ENCODE measurements at places on chromosomes 16 and 17.
A peak's percentile ranks its signal among the peaks of the same experiment; 100 is the strongest.

DNA sequence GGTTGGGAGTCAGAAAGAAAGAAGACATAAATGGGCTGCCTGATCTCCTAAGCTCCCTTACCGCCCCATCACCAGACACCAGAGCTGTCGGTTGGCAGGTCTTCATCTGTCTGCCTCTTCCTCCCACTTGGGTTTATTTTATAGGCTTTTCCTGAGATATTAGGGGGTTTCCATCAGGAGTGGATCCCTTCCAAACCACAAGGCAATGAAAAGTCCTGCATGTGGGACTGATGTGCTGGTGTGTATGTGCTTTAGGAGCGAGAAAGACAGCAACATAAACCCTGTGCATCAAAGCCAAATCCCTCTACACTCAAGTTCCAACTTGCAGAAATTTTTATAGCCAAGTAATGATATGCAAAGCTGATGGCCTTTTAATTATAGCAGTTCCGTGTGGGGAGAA, 389.5 kb downstream of the SLC39A11 start:
- no peak for ATAC-seq

DNA sequence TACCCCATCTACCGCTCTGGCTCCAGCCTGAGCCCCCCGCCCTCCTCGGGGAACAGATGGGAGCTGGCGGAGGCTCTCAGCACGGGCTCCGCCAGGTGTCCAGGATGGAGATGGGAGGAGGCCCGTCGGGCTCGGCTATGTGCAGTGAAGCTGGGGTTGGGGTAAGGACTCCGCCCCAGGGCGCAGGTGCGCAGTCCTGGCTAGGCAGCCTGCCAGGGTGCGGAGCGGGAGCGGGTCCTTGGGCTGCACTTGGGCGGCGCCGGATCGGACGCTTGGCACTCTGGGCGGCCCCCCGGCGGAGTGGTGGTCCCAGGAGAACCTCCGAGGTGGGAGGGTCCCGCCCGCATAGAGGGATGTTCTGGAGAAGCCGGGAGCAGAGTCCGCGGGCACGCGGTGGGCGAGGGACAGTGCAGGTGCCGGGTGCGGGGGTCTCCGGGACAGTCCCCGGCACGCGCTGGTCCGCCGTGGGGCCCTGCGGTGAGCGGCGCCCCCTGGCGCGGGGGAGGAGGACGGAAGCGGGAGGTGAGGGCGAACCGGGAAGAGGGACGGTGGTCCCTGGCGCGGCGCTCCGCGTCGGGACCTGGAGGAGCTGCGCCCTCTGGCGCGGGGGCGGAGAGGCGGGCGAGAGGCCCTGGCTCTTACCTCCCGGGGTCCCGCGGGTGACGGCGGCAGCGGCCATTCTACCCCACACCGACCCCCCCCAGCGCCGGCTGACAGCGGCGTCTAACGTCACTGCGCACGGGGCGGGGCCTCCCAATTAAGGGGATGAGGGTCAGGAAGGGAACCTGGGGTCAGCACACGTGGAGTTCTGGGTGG, at the start of gene CAMTA2:
CAMTA2 (minus strand) TSS at position 725 of the 816 bp plus-strand sequence. CDS start 1,453 bp downstream, outside the sequence.
- ATAC-seq, result peak; percentile 94

- ATAC-seq, result no peak
These were observed 59.6 kb upstream of the CACNG5 start for GRCh38 chr17:66775271-66775670.

- peak; percentile 93 for ATAC-seq
These were observed 61.6 kb downstream of the TNRC6C start for GRCh38 chr17:78019976-78020716.

GRCh38 chr17:21283482-21284318, 811 bp upstream of the MAP2K3 start:
- ATAC-seq, result peak; percentile 3

DNA sequence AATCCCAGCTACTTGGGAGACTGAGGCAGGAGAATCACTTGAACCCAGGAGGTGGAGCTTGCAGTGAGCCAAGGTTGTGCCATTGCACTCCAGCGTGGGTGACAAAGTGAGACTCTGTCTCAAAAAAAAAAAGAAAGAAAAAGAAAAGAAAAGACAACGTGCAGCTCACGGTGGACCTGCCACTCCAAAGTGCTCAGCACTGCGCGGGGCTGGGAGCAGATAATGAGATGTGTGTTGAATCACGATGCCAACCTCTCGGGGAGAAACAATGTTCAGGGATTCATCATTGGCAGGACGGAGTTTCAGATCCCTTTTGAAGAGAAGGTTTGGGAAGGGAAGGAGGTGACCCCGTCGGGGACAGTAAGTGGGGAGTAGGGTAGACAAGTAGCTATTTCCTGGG, 19.2 kb downstream of the WFDC1 start:
- ATAC-seq, result no peak

DNA sequence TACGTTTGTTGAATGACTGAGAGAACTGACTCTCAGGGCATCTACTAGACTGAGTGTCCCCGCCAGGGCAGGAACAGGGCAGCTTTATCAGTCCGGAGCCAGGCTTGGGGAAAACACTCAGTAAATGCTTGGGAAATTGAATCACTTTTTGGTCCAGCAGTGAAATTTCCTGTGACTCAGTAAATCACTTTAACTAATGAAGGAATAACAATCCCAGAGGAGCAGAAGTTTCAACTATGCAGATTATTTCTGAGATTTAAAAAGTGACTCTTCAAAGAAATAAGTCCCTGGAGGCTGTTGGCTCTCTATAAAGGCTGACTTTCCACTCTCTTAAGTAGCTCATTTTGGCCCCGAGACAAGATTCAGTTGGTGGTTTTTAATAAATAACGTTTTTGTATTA, 101.8 kb downstream of the FOXL1 start:
- ATAC-seq, result no peak

DNA sequence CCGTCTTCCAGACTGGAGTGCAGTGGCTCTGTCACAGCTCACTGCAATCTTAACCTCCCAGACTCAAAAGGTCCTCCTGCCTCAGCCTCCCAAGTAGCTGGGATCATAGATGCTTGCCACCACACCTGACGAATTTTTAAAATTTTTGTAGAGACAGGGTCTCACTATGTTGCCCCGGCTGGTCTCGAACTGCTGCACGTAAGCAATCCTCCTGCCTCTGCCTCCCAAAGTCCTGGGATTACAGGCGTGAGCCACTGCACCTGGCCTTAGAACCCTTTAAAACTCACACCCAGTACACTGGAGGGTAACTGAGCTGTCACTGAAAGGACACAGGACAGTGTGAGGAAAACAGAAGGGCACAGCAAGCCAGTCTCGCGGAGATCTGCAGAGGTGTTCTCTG, 97.6 kb upstream of the NOL11 start:
- no peak for ATAC-seq

DNA sequence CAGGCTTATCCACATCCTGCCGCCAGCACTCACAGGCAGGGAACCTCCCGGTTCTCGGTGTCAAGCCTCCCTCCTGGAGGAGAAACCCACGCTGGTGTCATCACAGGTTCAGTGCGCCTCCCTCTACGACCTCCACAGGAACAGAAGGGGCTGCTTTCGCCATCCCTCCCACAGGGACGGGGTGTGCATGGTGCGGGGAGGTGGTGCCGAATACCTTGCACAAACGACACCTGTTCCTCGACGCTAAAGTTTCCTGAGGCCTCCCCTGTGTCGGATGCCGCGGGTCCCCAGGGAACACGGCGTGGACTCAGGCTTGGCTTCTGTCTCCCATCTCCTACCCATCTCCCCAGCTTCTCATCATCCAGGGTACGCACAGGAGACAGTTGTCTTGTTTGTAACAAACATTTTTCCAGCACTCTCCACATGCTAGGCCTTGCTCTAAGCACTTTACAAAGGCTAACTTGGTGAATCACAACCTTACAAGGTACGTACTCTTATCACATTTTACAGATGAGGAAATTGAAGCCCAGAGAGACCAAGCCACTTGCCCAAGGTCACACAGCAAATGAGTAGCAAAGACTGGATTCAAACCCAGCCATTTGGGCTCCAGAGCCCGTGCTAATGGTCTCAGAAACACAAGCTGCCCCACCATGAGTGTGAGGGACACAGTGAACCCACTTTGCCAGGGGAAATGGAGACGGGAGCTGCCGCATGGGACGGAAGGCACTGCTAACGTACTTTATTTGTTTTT, 271.6 kb downstream of the C16orf95 start:
- ATAC-seq, result no peak

GRCh38 chr17:76003915-76004314, 3.3 kb downstream of the CDK3 start:
- ATAC-seq, result no peak

DNA sequence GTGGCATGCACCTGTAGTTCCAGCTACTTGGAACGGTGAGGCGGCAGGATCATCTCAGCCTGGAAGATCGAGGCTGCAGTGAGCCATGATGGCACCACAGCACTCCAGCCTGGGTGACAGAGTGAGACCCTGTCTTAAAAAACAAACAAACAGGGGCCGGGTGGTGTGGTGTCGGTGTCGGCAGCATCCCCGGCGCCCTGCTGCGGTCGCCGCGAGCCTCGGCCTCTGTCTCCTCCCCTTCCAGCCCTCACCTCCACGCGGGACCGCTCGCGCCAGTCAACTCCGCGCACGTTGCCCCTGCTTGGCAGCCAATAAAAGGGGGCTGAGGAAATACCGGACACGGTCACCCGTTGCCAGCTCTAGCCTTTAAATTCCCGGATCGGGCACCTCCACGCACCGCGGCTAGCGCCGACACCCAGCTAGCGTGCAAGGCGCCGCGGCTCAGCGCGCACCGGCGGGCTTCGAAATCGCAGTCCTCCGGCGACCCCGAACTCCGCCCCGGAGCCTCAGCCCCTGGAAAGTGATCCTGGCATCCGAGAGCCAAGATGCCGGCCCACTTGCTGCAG, 204.7 kb downstream of the CDRT15L2 start:
- ATAC-seq, result peak; percentile 21

DNA sequence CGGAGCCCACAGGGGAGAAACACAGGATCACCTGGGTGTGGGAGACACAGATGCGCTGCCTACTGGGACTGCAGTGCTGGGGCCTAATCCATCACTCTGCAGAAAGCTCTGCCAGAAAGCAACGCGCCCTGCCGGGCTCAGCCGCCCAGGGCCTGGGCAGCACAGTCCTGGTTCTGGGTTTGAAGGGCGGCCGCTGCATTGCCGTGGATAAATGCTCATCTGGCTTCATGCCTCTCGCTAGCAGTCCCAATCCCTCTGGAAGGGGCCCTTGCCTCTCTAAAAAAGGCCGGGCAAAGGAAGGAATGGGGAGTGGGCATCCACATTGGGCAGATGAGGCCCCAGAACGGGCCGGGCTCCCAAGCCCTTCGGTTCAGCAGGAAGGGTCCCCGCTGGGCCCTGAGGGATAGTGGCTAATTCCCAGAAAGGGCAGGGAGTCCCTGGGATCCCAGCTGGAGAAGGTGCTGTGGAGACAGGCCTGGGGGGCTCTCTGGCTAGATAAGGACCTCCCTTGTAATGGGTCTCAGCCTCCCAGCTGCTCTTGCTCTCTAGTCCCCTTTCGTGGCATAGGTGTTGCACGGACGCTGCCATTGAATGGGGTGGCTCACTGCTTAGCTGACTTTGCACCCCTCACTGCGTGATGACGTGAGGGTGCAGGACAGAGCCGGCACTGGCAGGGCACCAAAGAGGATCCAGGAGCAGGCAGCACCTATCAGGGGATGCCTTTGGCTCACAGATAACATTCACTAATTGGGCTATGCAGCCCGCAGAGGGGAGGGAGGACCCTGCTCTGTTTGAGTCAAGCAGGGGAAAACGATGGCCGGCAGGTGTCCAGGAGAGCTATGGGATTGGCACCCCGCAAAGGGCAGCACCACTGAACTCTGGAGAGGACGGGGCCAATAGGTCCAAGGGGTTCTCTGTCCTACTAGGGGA, 88.6 kb downstream of the PGS1 start:
- ATAC-seq, result no peak

GRCh38 chr16:59655031-59655430, 920.9 kb upstream of the GOT2 start:
- no peak for ATAC-seq

- ATAC-seq, result no peak
These were observed 28.2 kb downstream of the GAS7 start for GRCh38 chr17:10170233-10170632.

DNA sequence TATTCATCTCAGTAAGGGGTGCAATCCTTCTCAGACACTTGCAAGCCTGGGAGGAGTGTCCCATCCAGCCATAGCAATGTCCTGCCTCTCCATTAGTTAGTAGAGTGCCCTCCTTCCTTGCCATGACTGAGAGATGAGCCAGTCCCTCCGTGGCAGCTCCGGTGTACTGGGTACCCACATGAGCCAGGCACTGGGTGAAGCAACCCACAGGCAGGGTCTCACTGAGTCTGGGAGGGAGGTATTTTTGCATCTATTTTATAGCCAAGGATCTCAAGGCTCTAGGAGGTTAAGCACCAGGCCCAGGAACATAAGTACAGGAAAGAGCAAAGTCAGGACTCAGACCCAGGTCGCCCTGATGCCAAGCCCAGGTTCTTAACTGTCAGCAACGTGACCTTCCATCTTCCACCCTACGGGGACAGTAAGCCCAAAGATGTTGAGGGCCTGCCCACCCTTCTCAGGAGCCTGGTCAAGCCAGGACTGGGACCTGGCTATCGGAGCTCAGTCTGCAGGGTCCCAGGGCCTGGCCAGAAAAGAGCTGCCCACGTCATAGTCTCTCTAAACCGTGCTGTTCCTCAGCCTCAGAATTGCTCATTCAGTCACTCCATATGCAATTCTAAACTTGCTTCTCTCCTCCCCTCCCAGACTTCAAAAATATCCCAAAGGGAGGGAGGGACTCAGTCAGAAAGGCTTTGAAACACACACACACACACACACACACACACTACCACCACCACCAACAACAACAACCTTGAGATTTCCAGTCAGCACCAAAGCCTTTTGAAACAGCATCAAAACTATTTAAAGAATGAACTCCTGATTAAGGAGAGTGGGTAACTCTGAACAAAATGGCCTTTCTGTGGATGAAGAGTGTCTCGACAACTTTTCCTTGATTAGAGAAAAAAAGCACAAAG, 16.6 kb downstream of the NOS2 start:
- ATAC-seq, result no peak

- ATAC-seq, result no peak
These were observed 37.8 kb upstream of the ALDH3A1 start for GRCh38 chr17:19785854-19786253.

DNA sequence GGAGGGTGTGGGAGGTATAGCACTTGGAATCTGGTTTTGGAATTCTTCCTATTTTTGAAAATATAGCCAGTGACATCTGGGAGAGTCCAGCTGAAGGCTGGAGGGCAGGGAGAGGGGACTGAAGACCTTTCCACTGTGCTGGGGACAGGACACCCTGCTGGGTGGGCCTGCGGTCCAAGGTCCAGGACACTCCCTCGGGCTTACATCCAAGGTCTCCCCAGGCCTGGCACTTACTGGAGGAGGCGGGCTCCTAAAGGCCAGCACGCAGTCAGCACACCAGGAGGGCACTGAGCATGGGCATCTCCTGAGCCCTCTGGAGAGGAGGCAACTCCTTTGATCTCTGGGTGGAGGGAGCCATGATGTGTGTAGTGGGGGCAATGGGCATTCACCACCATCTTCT, 35.5 kb upstream of the ETV4 start:
- ATAC-seq, result no peak

- no peak for ATAC-seq
These were observed 1.9 kb downstream of the LYRM1 start for GRCh38 chr16:20902426-20902825.

GRCh38 chr17:35359398-35359797, 14.0 kb downstream of the SLFN11 start:
- ATAC-seq, result no peak

GRCh38 chr16:79265701-79266100, 334.8 kb downstream of the MAF start:
- no peak for ATAC-seq

Measured in activated CD4-positive, CD25-positive, alpha-beta regulatory T cell treated with anti-CD3 and anti-CD28 coated beads, Interleukin-2, amount 50 U/mL, for 24 hours (primary cell).